DMS79 (cell line): ENCODE measurements at places on chromosomes 16 and 17.

GRCh38 chr17:59616253-59616920 is 3.3 kb upstream of the CLTC start:
- DNase-seq, result no peak

GRCh38 chr16:28990375-28991040 is 5.7 kb downstream of the LAT start:
- no peak for DNase-seq

GRCh38 chr16:55272744-55273143 is 51.3 kb upstream of the IRX6 start:
- no peak for DNase-seq

DNA sequence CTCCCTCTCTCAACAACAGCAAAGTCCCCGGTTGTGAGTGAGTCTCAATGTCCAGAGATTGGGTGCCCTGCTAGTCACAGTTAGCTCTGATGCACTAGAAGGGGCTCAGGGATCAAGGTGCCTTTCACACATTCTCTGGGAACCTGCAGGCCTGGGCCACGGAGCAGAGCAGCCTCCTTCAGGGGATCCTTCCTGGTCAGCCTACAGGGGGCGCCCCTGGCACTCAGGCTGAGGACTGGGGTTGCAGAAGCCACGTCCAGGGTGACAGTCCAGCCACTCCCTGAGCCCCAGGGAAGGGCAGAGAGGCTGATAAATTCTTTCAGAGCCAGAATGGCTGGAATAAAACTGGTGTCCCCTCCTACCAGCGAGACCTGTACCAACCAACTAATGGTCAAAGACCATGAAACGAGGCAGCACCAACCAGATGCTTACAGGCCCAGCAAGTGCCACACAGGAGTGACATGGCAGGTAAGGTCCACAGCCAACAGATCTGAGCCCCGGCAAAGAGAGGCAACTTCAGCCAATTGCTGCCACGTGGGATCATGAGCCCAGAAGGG is 43.5 kb downstream of the ST3GAL2 start:
- DNase-seq, result no peak

DNA sequence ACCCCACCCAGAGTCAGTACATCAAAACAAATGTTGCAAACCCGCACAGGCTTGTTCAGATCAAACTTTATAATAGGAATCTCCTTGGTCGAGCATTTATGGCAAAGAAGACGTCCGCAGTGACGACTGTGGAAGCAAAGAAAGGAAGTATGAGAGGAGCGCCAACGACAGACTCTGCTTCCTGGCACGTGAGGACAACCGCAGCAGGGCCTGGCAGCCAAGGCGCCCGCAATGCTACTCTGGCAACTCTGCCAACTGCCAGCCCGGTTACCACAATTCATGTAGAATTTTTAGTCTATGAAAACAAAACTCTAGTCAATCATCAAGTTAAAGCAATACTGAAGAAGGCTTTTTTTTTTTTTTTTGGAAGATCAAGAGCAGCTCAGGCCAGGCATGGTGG is 24.8 kb downstream of the CYB5D2 start:
- DNase-seq, result no peak

DNA sequence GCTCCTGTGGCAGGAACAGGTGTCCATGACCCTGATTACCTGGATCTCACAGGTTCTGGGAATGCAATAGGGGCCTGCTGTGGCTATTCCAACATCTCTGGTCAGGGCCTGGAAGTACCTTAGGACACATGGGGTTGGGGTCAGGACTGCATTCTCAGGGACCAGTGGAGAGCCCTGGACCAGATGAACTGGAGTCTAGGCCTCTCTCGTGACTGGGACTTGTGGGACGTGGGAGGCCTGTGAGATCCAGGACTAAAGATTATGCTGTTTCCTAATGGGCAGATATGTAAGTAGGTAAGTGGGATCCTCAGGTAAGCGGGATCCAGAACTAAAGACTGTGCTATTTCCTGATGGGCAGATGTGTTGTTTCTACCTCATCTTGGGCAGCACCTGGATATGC is 16.2 kb upstream of the CD300A start:
- DNase-seq, result no peak

DNA sequence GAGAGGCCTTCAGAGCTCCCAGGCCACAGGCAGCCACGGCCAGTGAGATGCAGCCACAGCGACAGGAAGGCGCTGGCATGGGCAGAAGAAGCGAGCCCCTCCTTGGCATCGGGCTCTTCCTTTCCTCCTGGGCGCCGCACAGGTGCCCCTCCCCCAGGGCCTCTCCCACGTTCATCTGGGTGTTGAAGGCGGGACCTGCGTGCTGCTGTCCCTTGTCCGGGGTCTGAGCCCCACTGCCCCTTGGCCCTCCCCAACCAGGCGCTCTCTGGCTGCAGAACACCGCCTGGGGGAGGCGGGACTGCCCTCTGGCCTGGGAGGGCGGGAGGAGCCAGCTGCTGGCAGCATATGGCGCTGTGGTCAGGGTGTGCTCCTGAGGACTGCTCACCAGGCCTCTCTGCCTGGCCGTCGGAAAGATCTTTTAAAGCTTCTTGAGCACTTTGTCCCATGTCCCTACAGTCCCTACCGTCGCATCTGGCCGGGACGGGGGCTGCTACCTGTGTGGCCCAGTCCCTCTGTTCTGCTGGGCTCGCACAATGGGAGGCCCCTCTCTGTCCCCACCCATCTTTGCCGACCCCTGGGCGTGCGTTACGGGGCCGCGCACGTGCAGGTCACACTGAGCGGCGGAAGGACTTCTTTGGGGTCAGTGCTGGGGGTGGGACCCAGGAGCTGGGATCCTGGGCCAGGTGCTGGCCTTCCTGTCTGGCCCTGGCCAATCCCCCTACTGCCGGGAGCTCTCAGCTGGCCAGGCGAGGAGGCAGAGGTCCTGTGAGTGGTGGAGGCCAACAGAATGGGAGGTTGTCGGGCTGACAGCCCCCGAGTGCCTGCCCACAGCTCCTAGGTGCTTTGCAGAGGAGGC is 1.7 kb downstream of the SLC25A10 start:
- no peak for DNase-seq

GRCh38 chr17:67218385-67218950 is 26.5 kb downstream of the HELZ start:
- DNase-seq, result no peak

- no peak for DNase-seq
These were observed 96.0 kb downstream of the YPEL2 start for GRCh38 chr17:59427425-59427921.

GRCh38 chr16:26263406-26263805 is 571.6 kb downstream of the HS3ST4 start:
- DNase-seq, result no peak

- DNase-seq, result no peak
These were observed 9.7 kb upstream of the CFAP20 start for GRCh38 chr16:58138852-58139251.

DNA sequence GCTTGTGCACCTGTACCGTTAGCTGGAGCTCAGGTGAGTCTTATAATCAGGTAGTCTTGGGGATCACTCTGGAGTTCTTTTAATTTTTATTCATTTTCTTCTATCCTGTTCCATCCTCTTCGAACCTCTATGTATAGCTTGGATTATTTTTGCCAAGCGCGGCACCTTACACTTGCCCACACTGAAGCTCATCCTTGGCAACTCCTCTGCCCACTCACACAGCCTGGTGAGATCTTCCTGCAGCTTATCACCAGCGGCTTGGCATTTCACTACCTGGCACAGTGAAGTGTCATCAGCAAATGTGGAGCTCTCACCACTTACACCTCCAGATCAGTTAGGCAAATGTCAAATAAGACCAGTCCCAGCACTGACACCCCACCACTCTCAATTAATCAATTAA is 116.7 kb downstream of the CACNG3 start:
- no peak for DNase-seq

- DNase-seq, result no peak
These were observed 531.7 kb downstream of the CDH13 start for GRCh38 chr16:83158320-83158957.

DNA sequence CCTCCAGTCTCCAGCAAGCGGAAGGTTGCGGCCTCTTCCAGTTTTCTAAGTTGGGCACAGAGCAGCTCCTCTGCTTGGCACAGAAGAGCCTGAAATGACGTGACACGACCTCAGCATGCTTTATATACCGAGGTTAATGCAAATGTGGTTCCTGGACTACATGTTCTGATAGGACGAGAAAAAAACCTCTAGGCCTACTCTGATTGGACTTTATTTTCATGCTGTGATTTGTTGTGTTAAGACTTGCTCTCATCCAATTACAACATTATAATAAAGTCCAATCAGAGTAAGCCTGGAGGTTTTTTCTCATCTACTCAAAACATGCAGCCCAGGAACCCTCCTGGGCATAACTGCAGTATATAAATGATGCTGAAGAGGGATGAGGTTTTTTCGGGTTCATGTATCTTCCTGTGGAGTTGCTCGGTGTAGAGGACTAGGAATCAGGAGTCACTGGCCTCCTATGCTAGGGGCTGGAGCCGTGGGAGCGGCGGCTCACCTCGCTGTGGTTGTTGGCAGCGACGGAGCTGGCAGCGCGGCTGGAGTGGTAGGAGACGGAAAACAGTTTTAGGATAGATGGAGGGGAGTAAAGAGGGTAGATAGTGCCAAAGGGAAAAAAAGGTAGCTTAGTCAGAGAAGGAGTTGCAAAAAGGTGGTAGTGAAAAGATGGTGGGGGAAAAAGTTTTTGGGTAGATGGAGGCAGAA is 878.0 kb downstream of the KCNJ18 start:
- no peak for DNase-seq

- DNase-seq, result no peak
These were observed 817 bp downstream of the PSKH1 start for GRCh38 chr16:67893743-67894399.

DNA sequence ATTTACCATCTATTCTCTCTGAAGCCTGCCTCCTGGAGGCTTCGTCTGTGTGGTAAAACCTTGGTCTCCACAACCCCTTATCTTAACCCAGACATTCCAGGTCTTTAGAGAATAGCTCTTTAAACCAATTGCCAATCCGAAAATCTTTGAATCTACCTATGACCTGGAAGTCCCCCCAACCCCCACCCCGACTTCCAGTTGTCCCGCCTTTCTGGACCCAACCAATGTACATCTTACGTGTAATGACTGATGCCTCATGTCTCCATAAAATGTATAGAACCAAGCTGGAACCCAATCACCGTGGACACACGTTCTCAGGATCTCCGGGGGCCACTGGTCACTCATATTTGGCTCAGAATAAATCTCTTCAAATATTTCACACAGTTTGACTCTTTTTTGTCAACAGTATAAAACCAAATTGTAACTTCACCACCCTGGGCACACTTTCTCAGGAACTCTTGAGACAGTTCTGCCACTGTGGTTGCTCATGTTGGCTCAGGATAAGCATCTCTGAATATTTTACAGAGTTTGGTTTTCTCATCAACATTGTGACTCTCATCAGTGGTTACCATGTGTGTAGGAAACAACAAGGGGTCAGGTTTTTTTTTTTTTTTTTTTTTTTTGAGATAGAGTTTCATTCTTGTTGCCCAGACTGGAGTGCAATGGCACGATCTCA is 18.1 kb upstream of the DNAH17 start:
- no peak for DNase-seq

DNA sequence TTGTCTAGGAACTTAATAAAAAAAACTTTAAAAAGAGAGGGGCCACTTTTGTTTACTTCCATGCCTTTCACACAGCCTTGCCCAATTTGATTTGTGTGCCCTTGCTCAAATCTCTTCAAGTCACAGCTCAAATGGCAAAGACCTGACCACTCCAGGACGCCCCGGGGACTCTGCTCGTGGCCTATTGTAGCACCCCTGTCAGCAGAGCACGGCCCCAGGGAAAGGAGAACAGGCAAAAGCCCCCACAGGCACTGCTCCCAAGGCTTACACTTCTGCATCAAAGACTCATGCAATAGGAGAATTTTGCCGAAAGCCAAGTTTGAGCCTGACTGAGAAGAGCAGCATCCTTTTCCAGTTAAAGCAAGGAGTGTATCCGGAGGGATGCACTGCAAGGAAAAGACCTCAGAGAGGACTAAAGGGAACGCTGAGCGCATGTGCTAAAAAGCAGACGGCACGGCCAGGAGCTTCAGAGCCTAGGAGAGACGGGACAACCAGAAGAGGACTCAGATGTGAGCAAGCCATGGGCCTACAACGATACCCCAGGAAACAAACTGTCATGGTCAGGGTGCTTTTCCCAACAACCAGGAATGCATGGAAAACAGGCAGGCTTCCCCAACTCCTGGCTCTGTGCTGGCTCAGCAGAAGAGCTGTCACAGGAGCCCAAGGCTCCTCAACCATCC is 8.2 kb downstream of the CREBBP start:
- DNase-seq, result no peak

- DNase-seq, result no peak
These were observed 6.0 kb downstream of the CETP start for GRCh38 chr16:56967733-56968132.

DNA sequence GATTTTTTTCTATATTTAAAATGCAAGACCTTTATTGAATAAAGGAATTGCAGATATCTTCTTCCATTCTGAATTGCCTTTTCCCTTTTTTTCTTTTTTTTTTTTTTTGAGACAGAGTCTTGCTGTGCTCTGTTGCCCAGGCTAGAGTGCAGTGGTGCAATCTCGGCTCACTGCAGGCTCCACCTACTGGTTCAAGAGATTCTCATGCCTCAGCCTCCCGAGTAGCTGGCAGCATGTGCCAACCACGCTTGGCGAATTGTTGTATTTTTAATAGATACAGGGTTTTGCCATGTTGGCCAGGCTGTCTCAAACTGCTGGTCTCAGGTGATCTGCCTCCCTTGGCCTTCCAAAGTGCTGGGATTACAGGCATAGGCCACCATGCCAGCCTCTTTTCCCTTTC is 151.5 kb downstream of the CEP112 start:
- DNase-seq, result no peak

GRCh38 chr17:59754552-59754951 is 47.1 kb downstream of the VMP1 start:
- no peak for DNase-seq

GRCh38 chr16:3173892-3174617 is 13.9 kb upstream of the OR1F1 start:
- DNase-seq, result no peak

DNA sequence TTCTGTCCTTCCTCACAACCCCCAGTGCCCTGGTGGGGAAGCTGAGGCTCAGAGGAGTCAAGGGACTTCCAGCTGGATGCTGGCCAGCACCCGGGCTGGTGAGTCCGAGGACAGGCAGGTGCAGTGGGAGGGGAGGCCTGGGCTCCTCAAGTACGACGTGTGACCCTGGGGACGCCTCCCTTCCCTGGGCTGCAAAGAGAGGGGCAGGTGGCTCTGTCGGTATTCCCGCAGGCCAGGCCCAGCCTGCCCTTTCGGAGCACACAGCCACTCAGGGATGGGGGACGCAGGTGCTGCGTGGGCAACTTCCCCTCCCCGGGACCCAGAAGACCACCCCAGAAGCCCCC is 33.1 kb upstream of the PVALEF start:
- peak; percentile 4 for DNase-seq
